ENCODE measurements at places on chromosomes 2 and 18.

DNA sequence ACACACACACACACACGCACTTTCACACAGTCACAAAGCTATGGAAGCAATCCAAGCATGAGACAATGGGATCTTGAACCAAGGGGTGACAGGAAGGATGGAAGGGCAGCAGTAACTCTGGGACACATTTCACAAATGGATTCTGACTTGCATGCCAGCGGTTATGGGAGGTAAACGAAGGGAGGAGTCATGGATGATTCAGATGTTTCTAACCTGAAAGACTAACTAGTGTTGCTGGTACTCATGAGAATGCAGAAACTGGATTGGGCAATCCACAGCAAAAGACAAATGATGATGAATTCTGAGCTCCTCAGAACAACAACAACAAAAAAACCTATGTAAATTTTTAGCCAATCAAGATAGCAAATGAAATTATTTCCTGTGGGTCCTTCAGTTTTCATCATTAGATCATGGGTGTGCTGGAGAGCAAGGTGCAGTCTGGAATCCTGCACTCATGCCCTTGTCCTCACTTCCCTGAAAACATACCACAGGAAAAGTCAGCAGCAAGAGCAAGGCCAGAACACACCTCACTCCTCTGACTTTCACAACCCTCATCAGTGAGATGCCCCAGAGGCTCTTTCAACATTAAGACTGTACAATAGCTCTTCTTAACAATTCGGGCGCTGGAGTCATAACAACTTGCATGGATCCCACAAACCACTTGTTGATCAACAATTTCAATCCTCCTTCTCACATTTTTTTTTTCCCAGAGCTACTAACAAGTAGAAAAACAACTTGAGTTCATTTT is 32.6 kb downstream of the ABCA12 start:
- no peak for DNase-seq

DNA sequence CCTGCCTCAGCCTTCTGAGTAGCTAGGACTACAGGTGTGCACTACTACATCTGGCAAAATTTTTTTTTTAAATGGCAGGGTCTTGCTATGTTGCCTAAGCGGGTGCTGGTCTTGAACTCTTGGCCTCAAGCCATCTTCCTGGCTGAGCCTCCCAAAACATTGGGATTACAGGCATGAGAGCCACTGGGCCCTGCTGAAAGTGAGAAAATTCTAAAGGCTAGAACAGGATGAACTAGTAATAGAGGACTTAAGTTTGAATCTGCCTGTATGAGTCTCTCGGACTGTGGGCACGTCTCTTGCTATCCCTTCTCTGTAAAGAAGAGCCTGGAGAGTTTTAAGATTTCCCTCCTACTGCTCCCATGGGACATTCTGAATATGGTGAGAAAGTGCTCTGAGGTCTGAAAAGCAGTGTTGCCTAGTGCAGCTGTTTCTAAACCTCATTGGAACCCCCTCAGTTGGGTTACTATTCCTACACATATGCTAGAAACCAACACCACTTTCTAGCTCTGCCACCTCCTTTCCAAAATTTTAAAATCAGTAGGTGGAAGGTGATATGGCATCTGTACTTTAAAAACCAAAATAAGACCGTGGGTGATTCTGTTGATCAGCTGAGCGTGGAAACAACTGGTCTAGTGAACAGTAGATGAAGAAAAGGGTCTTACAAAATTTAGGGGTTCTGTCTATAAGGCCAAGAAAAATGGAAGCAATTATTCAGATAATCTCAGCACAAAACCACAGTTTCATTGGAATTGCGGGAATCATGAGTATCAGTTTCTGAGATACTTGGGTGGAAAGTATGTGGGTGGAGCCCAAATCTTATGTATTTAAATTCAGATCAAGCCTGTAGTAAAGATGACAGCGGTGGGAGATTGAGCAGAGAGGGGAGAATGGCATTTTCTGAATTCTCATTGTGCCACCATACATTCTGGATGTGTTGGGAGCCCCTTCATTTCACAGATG is 259.8 kb upstream of the CXCR4 start:
- no peak for DNase-seq

DNA sequence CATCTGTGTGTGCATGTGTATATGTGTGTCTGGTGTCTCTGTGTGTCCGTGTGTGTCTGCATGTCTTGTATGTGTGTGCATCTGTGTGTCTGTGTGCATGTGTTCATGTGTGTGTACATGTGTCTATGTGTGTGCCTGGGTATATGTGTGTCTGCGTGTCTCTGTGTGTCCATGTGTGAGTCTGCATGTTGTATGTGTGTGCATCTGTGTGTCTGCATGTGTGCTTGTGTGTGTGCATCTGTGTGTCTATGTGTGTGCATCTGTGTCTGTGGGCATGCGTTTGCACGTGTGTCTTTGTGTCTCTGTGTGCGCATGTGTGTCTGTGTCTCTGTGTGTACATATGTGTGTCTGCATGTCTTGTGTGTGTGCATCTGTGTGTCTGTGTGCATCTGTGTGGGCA is 207.7 kb downstream of the TNS1 start:
- no peak for DNase-seq

DNA sequence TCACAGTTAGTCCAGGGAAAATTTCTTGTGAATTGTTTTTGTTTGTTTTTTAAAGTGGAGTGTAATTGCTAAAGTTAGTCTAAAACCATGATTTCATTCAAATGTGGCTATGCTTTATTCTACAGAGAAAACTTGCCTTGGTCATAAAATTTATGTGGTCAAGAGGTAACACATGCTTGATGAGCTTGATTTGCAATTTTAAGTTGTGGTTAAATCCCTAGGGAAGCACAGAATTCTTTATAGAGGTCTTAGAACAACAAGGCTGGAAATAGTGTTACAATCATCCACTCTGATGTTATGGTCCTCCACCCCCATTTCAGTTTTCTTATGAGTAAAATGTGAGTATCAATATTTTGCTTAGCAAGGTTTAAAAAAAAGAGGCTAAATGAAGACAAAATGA is 359.6 kb downstream of the NRXN1 start:
- no peak for DNase-seq

DNA sequence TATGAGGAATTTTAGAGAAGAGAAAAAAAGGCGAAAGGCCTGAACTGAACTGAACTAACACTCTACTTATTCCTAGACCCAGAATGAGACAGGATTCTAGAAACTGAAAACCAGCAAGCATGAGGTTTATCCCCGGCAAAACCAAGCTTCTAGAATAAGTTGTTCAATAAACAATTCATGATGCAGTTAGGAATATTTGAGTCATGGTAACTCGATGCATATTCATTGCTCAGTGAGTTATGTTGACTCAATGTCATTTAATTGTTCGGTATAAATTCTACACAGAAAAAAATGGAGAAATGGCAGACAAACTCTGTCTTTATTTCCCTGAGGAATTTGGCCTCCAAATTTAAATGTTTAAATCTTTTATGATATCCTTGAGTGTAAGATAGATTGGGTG is 321.5 kb downstream of the SATB2 start:
- no peak for DNase-seq

DNA sequence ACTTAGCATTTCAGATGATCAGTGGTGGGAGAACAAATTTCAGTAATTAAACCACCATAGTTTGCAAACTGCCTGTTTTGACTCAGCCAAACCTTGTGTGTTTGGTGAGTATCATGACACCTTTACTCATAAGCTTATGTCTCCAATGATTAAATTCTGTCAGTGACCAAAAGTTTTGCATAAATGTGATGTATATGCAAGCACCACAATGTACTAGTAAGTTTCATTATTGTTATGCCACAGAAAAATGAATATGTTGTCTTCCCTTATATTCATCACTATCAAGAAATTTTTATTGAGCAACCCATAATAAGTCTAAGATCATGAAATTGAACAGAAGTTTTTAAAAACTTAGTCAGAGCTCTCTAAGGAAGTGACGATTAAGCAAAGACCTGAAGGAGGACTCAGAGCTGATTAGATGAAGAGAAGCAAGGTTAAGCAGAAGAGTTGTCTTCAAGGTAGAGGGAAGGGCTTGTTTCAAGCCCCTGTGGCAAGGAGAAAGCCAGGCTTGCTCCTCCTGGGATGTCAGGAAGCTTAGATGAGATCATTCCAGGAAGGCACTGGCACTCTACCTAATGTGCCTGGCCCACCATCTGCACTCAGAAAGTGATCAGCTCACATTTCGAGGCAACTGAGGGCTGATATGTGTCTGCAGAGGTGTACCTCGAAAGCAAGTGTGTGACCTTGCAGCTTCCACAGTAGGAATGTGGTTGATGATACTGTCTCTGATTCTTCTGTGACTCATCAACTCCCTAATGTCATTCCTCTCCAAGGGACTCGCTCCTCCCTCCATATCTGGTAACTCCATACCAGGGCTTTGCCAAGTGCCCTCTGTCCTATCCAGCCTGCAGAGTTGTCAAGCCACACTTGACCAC is 54.7 kb downstream of the KCTD18 start:
- DNase-seq = no peak

DNA sequence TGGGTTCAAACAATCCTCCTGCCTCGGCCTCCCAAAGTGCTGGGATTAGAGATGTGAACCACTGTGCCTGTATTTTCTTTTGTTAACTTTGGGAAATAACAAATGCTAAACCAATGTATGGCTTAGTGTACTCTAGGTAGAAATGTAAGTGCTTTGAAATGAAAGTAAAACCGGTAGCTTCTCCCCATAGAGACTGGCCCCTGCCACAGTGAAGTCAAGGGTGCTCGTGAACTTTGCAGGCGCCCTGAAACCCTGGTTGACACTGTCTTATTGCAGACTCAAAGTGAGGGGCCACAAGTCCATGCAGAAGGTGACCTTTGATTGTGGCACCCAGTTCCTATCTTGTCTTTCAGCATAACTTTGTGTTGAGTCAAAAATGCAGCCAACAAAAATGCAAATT is 24.2 kb upstream of the MTCL1 start:
- DNase-seq = no peak

GRCh38 chr2:225479386-225479785 is 79.9 kb downstream of the NYAP2 start:
- DNase-seq = no peak

DNA sequence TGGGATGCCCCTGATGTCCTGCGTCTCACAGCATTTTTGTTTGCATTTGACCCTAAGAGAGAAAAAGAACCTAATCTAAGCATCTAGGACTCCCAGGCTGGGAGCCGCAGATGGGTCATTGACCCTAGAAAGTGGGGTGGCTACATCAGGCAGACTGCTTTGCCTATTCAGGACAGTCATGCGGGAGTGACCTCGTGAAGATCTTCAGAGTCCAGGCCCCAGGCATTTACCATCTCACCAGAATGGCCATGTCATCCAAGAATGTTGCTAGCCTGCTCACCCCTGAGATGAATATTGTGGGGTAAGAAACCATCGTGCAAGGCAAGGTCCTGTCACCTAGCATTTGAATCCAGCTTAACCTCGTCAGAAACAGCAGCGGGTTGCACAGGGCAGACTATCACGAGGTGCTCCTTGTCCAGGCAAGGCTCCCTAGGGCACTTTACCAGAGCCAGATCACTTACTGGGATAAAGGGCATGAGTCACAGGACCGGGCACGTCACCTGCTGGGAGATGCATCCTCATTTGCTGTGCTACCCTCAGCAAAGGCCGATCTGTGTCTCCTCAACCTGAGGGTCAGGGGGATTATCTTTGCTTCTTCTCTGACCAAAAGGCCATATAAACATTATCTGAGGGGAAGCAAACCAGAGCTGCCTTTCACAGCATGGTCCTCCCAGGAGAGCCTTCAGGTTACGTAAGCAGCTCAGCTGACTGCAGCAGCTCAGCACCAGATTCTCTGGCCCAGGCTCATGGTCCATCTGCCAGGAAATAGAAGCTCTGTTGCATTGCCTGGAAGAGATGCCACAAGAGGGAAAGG is 162.3 kb downstream of the ACKR3 start:
- no peak for DNase-seq

DNA sequence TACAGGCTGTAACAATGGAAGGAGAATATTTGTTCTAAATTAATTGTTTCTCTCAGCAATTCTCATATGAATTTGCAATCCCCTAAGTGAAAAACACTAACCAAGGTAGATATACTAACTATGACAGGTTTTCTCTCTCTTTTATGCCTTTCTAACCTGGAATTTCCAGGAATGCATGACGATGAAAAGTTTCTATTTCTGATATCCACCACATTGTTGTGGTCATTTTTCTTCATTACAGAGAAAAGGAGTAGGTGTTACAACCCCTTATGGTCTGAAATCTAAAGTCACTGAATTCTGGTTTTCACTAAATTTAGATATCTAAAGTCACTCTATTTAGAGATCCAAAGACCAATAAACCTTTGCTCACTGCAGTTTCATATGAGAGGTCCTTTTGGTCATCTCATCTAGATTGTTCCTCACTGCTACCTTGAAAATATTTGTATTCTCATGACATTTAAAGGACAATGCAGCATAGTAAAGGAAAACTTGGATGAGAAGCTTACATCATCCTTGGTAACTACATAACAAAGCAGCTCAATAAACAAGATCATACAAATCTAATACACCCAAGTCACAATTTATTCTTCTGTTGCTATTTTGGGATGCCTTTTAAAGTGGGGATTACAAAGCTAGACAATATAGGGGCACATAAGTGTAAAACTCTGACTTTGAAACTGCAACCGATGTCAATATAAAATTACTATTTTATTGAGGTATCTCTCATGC is 85.8 kb downstream of the TCF4 start:
- DNase-seq = no peak

GRCh38 chr2:98280376-98281102 is 65.7 kb upstream of the CNGA3 start:
- no peak for DNase-seq

- no peak for DNase-seq
Observed at GRCh38 chr18:48667276-48668254, 128.7 kb downstream of the CTIF start.

DNA sequence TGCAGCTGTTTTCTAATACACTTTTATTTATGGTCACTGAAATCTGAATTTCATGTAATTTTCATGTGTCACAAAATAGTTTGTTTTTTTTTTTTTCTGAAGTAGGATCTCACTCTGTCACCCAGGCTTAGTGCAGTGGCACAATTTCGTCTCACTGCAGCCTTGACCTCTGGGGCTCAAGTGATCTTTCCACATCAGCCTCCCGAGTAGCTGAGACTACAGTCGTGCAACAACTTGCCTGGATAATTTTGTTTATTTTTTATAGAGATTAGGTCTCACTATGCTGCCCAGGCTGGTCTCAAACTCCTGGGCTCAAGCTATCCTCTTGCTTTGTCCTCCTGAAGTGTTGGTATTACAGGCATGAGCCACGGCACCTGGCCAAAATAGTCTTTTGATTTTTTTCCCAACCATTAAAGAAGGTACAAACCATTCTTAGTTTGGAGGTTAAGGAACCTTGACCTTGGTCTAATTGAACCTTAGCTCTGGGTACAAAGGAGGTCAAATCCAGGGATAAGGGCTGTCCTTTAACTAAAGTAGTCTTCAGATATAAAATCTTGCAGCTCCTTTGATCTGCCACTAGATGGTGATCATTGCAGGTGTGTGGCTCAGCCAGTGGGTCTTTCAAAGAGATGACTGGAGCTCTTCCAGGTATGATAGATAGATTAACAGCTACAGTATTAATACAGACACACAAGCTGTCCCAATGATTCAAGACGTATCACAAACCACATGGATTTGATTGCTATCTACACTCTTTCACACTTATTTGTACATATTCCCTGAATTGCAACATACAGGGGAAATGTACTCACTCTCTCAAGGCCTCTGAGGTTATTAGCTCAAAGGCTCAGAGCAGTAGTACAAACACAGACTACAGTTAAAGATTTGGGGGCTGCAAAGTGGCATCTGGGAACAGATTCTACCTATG is 4.7 kb upstream of the KRCC1 start:
- DNase-seq = no peak

All from NCI-H187 (cell line).